GM03348 (cell line): ENCODE measurements at places on chromosomes 4 and X.

- DNase-seq: no peak
Observed at GRCh38 chr4:151205722-151206121, 71.2 kb upstream of the PRSS48 start.

DNA sequence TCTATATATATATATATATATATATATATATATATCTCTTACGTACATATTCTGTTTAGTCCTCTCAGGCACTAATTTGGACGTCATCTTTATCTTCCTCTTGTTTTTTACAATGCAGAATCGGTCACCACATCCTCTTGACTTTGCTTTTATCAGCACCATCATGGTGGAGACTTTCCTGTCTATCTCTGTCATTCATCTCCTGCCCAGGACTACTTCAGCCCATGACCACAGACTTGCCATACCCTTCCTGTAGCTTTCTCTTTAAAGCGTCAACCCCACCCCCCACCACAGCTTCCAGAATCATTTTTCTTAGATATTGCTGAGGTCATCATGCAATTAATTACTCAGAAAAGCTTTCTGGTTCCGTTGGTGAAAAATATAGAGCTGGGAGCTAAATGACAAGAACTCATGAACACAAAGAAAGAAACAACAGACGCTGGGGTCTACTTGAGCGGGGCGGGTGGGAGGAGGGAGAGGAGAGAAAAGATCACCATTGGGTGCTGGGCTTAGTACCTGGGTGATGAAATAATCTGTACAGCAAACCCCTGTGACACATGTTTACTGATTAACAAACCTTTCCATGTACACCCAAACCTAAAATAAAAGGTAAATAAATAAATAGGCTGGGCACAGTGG, 30.5 kb upstream of the PRKX start:
- DNase-seq: no peak

DNA sequence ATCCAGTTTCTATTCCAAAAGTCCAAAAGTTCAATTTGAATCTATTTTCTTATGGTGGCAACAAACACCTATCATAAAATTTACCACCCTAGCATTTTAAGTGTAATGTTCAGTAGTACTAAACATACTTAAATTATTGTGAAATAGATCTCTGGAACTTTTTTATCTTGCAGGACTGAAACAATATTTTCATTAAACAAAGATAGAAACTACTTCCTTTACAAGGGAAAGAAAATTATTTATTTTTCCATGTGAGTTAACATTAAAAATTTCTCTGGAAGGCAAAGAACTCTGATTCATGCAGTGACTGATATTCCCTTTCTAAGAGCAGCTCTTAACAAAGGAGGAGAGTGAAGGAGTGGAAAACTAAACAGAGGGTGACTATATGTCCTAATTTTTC, 40.2 kb downstream of the ADH7 start:
- DNase-seq: no peak

DNA sequence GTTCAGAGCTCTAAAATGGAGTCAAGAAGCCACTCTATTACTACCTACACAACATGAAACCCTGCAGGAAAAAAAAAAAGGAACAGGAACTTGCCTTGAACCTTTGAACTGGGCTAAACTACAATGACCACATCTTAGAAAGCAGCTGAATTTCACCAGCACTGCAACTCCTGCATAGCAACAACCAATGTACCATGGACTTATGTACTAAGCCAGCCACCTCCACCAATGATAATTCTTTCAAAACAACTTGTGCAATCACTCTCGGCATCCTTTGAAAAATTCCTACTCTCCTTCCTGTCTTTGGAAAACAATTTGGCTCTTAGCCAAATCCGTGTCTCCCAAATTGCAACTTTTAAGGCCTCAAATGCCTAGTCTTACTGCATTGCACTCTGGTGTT, 26.8 kb upstream of the FMR1 start:
- no peak for DNase-seq

DNA sequence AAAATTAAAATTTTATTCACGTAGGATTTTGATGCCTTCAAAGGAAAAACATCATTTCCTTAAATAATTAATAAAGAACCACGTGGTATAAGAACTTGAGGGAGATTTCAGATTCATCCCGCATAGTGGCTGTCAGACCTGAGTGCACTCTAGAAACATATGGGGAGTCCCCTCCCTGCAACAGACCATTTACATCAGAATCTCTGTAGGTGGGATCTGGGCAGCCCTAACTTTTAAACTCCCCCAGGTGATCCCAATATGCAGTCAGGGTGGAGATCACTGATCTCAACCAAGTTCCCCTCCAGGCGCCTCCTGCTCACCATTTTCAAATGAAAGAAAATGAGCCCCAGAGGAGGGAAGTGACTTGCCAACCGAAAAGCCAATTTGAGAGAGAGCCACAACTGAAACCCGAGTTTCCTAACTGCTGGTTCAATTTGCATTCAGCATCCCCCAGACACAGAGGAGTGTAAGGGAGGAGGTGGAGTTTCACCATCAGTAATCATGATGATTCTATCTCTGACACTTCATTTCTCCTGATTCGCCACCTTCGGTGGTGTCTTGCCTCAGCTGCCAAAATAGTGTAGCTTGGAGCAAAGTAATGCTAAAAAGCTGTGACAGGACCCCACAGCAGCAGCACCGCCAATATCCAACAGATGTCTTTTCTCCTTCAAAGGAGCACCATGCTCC, 11.4 kb downstream of the RNF150 start:
- DNase-seq: no peak

GRCh38 chrX:72313707-72314641, 8.3 kb upstream of the CITED1 start:
- DNase-seq: no peak

GRCh38 chrX:42714981-42715700, 62.8 kb downstream of the PPP1R2C start:
- DNase-seq: no peak

DNA sequence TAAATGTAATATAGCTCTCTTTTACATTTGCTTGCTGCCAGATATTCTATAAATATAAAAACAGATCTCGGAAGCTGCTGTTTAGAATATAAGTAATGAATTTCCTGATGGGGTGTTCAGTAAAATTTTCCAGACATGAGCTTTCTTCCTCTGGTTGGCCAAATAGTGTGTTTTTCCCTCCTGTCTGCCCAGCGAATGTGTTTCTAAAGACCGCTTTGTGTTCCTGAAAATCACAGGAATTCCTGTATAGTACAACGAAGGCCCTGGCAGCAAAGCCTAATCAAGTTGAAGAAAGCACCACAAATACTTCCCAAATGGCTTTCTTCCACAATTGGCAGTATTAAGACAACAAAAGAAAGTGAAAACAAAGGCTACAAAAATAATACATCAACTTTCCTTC, 494.1 kb downstream of the INPP4B start:
- no peak for DNase-seq

DNA sequence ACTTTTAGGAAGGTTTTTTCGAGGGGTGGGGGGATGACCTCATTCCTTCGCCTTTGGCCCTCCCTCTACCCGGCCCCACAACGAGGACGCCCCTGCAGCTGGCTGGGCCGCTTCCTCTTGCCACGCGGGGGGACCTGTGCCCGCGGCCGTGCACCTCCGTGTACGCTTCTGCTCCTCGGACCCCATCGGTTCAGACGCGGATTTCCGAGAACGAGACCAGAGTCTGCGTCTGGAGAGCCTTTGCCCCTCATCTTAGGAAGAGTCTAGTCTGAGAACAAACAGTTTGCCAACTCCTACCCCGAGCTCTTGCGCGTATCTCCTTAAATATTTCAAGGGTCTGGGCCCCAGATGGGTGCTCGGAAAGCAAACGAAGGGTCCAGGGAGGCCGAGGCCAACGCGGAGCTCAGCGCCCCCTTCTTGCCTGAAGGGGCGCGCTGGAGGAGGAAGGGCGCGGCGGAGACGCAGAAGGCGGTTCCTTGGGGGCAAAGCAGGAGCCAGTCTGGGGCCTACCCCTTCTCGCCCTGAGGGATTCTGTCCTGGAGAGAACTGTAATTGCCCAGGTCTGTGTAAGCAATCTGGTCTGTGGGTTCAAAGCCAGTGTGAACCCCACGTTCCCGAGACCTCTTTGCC, 3.9 kb upstream of the SFRP2 start:
- DNase-seq: no peak

DNA sequence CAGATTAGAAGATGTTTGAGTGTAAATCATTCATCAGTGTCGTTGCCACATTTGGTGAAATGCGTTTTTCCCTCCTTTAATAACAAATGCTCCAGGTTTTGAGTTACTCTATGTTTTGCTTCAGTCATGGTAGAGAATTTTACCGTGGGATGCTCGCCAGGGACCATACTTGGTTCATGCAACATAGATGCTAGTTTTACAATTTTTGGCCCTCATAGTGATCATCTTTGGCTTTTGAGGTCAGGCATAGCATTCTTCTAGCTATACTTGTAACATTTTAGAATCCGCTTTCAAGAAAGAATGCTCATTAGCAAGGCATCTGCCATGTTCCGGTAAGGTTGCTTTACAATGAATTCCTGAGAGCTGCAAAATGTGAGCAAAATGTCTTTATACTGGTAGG, 147.2 kb downstream of the SPCS3 start:
- DNase-seq: peak; percentile 42

DNA sequence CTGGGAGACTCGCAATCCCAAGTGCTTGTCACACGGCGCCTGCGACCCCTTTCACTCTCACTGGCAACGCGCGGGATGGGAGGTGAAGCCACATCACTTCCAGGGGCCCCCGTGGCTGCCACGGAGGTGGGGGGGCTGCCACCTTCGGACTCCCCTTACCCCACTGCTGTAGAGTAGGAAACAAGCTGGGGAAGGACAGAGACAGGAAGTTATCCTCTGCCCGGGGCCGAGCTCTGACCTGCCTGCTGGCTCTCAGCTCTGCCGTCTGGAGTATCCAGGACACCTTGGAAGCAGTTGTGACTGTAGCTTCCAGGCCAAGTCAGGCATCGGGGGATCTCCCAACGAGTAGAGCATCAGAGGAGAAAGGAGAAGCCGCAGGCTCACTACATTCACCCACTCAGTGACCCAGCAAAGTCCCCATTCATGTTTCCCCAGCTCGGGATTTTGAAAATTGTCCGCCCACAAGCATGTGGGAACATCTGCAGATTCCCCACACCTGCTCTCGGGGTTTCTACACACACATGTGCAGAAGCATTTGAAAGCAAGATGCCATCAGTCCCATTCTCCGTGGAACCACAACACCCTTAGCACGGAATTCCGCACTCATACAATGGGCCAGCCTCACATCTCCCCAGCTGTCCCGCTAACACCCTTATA, 10.8 kb downstream of the PDZD4 start:
- no peak for DNase-seq
